ENCODE measurements at places on chromosomes 16 and 17.

- no peak for DNase-seq
Observed at GRCh38 chr17:10297691-10298090, 75.1 kb downstream of the MYH13 start.

DNA sequence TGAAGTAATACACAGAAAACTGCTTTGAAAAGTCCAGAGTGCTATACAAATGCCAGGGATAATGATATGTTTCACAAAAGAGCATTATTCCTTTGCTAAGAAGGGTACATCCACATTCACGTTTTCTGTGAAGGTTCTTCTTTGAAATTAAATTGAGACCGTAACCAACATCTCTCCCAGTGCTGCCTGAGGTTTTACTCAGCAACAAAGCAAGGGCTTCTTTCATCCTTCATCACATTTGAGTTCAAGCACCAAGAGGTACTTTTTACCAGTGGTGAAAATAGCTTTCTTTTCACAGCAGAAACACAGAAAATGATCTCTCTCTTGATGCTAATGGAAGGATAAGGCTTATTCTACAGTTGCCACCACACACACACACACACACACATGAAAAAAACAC lies 113.3 kb downstream of the TOX3 start:
- no peak for DNase-seq

DNA sequence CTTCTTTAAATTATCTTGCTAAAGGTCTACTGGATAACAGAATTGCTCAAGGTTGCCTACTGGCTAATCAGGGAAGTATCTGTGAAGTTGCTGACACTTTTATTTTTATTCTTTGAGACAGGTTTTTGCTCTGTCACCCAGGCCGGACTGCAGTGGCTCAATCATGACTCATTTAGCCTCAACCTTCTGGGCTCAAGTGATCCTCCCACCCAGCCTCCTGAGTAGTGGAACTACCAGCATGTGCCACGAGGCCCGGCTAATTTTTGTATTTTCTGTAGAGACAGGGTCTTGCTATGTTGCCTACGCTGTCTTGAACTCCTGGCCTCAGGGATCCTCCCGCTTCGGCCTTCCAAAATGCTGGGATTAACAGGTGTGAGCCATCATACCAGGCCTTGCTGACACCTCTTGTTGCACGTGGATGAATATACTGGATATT lies 43.1 kb downstream of the GLG1 start:
- no peak for DNase-seq

DNA sequence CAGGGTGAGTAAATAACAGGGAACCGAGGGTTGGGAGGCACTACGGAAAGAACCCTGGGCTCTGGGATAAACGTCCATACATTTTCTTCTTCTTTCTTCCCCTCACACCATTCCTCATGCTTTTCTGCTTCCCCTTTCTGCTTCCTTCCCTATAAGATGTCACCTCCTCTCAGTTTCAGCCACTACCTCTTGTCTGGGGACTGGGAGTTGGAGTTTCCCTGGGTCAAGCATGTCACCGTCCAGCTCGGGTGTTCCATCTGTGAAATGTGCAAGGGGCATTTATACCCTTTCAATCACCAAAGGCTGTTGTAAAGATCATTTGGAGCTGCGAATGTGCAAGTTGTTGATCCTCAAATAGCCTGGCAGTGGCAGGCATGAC lies 17.5 kb upstream of the CCL22 start:
- DNase-seq, result no peak

GRCh38 chr17:69064476-69064875 lies 3.7 kb upstream of the ABCA9 start:
- DNase-seq, result no peak

DNA sequence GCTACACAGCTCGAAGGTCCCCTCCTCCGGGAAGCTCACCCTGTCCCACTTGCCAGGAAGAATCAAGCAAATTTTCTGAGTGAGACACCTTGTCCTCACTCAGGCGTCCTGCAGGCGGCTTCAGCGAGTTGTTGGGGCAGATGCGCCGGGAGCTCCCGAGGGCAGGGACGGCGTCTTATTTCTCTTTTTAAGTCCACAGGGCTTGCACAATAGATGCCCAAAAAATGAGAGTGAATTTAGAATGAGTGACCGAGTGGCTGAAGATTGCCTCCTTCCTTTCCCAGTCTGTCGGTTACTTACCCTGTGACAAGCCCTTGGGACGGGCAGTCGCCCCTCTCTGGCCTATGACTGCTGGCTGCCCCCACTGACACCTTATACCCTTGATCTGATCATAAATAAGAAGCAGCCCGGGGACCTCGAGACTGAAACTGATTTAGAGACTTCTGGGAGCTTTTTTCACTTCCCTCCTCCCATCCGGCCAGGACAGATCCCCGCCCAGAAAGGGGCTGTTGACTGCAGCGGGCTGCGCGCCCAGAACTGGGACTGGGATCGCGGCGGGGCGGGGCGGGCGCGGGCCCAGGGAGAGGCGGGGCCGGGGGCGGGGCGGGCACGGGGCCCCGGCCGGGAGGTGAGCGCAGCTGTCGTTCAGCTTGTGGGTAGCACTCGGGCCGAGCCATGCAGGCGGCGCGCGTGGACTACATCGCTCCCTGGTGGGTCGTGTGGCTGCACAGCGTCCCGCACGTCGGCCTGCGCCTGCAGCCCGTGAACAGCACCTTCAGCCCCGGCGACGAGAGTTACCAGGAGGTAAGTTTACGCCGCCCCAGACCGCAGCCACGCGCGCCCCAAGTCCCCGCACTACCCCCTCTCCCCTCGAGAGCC lies at the start of gene TTYH2:
Gene TTYH2, plus strand, starts transcription at position 659 of the 879 bp plus-strand sequence. Its CDS starts 17 bp downstream, at position 676.
- DNase-seq, result peak; percentile 84

- DNase-seq, result no peak
Observed at GRCh38 chr17:39664581-39665561, at the start of gene TCAP. TCAP (plus strand) TSS chr17:39665349; CDS start chr17:39665360, 11 bp downstream.

GRCh38 chr17:32553168-32553567 lies 66.4 kb downstream of the CDK5R1 start:
- no peak for DNase-seq

DNA sequence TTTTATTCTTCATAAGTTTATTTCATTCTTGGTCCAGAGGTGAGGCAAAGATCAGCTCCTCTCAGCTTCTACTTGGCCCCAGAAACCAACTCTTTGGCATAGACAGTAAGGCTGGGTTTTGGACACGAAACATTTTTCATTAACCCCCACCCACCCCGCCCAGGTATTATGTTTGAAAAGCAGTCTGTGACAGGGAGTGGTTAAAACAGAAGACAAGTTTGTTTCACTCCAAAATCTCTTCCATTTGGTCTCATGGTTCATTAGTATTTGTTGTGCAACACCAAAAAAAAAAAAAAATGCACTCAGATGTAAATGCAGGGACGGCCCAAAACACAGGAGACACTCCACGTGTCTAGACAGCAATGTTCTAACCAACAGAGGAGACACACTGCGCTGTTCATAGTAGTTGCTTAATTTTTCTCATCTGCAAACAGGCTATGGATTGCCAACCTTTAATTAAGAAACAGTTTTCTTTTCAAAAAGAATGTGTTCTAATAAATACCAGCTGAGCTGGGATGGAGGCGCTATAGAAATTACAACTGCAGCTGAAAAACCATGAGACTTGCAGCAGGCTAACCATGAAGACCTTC lies 39.8 kb upstream of the MMP2 start:
- DNase-seq, result no peak

DNA sequence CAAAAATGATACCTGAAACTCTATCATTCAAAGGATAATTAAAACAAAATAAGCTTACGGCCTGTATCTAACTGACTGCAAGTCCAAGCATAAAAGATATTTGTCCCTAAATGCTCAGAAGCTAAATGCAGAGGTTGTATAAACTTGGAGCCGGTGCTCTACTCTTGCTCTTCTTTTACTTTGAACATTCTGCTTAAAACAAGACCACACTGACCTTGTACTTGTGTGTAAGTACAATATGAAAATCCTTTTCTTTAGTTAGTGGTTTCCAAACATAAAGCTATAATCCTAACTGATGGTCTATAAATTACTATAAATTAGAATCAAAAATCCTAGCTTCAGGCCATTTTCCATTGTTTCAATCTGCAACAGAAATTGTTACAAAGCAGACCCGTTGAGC lies 74.6 kb downstream of the SPAG9 start:
- no peak for DNase-seq

GRCh38 chr16:78372277-78372676 lies 272.8 kb downstream of the WWOX start:
- no peak for DNase-seq

- DNase-seq, result no peak
Observed at GRCh38 chr17:44906010-44906646, 6.9 kb upstream of the EFTUD2 start.

DNA sequence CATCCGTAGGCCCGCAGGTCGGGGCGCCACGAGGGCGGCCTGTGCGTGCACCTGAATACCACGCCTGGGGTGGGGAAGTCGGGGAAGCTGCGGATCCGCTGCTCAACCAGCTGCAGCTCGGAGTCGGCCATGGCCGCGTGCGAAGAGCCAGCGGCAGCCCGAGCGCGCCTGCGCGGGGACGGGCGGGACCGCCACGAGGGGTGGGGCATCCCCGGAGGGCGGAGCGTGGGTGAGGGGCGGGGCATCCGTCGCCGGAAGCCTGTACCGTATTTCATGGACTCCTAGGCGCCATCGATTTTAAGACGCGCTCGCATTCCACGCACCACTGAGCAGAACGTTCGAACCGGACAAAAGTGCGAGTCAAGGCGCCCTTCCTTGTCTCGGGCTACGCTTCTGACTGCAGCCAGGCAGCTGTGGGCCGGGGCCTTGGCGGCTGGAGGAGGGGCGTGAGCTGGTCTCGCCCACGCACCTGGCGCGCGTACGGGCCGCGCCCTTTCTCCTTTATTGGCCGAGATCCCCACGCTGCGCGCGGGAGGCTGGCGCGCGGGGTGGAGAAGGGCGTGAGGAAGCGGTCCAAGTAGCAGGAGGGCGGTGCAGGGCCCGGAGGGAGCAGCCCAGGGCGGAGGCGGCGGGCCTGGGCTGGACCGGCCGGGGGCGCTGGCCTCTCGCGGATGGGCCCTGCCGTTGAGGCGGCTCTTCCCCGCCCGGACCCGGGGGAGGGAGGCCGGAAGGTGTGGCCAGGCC lies at the start of gene APRT:
Gene APRT, minus strand, starts transcription at position 160 of the 744 bp plus-strand sequence. Its CDS starts 29 bp downstream, at position 131.
- DNase-seq, result peak; percentile 96

- DNase-seq, result peak; percentile 33
Observed at GRCh38 chr17:83103200-83103942, 24.0 kb downstream of the METRNL start.

DNA sequence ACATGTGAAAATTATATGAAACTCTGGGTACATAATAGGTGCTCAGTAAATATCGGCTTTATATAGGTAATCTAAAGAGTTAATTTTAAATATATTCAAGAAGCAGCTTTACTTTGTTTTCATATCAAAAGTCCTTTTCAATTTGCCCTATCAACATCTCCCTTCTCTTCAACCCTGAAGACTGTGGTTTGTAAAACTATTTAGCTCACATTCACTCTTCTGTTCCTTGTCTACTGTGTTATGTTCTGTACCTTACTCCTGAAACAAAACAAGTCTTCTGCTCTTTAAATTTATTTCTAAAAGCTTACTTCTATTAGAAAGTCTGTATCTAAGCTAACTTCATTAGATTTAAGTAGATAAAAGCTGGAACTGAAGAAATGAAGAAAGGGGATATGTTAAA lies 301.7 kb upstream of the PMFBP1 start:
- DNase-seq, result no peak

DNA sequence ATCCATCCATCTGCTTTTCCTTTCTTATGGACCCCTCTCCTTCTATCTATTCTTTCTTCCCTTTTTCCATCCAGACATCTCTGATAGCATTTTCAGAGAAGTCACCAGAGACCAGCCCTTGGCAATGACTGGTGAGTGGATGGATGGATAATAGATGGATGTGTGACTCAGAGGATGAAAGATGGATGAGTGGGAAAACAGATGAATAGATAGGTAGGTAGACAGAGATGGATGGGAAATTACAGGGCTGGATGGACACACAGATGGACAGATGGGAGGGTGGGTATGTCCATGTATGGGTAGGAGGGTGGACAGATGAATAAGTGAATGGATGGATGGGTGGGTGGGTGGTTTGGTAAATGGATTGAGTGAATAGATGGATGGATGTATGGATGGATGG lies 101.0 kb downstream of the LITAF start:
- no peak for DNase-seq

DNA sequence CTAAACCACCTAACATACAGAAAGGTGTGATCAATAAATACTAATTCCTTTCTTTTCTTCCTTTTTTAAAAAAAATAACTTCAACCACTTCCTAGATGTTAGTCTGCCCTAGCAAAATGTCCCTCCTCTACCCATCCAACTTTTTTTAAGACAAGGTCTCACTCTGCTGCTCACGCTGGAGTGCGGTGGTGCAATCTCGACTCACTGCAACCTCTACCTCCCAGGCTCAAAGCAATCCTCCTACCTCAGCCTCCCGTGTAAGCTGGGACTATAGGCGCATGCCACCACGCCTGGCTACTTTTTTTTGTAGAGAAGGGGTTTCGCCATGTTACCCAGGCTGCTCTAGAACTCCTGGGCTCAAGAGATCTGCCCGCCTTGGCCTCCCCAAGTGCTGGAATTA lies 33.1 kb downstream of the KANSL1 start:
- DNase-seq, result no peak

- no peak for DNase-seq
Observed at GRCh38 chr17:73336408-73337329, 24.9 kb upstream of the CDC42EP4 start.

- DNase-seq, result no peak
Observed at GRCh38 chr17:28093999-28094716, 51.7 kb downstream of the NLK start.

DNA sequence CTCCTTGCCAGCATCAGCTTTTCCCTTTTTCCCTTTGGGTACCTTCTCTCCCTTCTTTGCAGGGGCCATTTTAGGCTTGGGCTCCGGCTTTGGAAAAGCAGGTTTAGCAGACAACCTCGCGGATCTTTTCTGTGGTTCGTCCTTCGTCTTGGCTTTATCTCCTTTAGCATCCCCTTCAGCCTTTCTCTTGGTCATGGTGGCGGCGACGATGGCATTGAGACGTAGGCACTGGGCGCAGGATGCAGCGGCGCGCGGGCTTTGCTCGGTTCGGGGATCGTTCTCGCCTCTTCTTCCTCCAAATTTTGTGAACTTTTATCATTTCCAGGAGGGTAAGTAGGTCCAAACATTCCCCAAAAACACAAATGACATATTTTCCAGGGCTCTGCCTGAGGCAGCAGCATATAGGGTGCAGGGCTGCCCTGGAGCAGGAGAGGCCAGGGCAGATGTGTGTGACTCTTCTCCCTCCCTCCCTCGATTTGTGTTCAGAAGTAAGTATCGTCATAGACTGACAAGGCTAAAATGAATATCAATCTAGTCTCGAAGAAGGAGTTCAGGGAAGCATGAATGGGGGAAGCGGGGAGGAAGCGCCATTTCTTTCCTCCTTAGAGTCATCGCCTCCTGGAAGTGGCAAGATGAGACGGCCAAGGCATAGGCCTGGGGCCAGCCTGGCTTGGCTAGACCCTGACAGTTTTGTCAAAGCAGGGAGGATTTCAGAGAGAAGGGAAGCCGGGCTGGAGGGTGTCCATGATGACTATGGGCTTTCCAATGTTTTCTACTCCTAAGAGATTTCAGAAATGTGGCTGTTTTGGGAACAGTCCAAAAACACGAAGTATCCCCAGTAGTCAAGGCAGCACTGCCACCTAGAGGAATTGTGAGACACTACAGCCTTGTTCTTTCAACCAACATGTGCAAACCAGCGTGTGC lies 13.2 kb downstream of the CHCT1 start:
- peak; percentile 73 for DNase-seq

- DNase-seq, result no peak
Observed at GRCh38 chr16:1293921-1294656, 15.3 kb upstream of the UBE2I start.

All from CD4-positive, alpha-beta T cell treated with Interleukin-17A for 1 hour (primary cell).